ENCODE measurements at places on chromosomes 3 and 15.
A peak's percentile ranks its signal among the peaks of the same experiment; 100 is the strongest.

DNA sequence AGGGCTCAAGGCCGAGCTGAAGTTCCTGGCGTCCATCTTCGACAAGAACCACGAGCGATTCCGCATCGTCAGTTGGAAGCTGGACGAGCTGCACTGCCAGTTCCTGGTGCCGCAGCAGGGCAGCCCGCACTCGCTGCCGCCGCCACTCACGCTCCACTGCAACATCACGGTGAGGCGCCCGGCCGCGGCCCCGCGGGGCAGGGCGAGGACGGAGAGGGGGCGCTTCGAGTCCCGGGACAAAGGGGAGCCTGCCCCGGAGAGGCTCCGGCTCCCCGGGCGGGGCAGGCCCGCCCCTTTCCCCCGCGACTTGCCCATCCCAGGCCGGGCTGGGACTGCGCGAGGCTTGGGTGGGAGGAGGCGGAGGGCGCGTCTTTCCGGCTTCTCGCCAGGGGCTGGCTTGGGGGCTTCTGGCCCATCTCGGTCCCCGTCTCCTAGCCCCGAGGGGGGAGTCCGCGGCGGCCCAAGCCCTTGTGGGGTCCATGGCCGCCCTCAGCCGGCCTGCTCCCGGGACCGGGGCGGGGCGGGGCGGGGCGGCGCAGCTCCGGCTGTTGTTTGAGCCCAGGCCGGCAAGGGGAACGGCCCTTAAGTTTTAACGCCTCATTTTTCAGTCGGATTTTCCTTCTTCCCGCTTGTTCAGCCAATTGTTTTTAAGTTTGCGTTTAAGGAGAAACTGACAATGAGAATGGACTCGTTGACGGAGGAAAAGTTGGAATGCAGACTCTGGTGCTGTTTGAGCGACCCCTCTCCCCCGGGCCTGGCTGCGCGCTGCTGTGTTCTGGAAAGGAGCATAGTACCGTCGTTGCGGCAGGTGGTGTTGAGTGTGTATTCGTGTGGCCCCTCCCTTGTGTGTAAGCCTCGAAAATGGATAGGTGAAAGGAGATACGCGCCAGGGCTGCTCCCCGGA lies 683 bp downstream of the UBE2Q2 start:
- DNase-seq: peak; percentile 58

- no peak for DNase-seq
Observed at GRCh38 chr15:62075595-62076277, 9.0 kb downstream of the C2CD4A start.

DNA sequence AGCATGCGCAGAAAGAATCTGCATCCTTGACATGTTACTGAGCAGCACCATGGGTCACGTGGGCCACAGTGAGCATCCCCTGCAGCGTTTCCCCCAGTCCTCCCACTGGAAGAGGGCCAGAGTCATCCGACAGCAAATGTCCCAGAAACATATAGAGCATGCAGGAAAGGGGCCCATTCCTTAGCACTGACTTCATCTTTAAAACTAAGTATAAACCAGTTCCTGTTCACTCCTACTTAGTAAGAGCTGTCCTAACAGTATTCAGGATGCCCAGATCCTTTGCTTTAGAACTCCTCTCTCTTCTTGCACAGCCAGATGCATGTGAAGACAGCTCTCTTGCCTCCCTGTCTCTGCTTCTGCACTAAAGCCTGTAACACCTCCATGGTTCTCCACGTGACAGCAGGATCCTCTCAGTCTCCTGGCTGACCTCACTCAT lies 79.3 kb upstream of the OXTR start:
- DNase-seq: no peak

DNA sequence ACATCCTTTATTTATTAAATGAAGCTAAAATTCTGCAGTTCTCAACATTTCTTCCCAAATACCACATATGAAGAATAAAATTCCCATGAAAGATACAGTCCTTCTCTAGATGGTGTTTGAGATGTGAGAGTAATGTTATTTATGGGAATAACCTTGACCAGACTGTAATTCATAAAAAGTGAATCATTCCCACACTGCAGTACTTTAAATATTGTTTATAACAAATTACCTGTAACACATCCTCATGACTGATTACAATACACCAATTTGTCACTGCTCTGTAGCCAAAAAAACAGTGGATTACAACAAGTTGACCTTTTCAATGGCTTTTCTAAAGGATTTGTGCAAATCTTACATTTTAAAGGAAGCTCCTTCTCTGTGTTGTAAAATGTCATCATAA lies 651.3 kb downstream of the NSUN3 start:
- DNase-seq: no peak

DNA sequence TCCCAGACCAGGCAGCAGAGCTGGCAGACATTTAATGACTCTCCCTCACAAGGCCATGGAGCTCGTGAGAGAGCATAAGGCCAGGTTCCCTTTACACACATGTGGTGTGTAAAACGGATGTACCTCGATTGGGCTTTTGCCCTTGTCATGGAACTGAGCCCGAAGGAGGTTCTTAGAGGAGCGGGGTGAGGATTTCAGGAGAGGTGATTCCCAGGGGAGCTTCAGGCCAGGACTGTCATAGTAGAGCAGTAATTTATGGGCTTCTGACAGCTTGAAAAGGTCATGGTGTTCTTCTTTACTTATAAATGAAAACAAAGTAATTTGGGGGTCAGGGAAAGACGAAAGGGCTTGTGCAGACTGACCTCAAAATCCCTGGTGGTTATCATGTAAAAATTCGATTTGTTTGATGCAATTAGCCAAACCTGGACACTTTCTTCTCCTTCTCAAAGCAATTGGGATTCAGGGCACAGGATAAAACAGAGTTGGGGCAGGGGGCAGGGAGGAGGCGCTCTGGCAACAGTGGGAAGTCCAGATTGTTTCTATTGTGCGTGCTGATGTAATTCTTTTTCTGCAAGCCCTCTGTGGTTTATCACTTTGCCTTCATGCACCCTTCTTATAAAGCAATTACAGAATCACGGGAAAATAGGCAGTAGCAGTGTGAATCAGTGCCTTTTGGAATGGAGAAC lies 51.0 kb downstream of the CACNA1D start:
- no peak for DNase-seq

- no peak for DNase-seq
Observed at GRCh38 chr3:147925272-147925671, 516.1 kb downstream of the ZIC1 start.

DNA sequence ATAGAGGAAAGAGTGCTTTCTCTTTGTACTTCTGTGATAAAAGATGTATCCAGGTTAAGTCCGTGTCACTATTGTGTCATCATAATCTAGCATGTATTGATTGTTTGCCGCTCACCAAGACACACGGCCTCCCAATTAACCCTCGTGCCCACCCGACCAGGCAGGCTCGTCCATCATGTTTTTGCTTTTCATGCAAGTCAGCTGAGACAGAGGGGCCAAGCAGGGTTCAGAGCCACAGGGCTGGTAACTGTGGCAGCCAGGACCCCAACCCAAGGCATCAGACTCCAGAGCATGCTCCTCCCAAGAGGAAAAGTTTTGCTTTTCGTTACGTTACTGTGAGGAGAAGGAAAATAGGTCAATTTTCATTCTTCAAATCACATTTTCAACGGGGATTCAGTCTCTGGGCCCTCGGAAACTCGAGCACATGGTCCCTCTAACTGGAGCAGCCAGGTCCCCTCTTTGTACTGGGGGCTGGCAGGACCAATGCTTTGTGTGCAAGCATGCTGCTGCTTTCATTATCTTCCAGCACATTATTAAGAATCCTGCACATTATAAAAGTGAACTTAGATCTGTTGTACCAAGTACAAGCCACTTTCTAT lies 161.1 kb upstream of the TOPAZ1 start:
- DNase-seq: no peak

DNA sequence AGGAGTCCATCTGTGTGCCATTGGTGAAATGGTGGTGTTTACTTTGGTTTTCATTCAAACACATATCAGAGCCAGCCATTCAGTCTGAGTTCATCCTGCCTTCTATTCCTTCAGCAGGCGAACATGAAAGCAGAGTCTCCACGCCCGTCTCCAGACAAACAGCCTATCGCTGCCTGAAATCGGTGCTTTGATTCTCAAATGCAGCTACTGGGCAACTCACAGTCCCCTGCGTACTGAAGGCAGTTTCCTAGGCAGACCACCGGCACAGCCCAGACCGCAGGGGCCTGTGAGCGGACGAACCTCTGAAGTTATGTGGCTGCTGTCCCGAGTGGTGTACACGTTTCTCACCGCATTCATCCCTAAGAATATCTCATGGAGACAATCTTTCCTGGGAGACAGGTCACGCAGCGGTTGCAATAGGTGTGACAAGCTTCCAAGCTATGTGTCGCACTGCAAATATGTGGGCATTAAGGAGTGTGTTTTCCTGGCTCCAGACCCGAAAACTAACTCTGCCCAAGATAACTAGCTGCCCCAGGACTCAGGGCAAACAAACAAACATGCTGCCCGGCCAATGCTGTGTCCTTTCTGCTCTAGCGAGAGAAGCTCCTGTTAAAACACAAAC lies 16.9 kb upstream of the RYR3 start:
- no peak for DNase-seq

DNA sequence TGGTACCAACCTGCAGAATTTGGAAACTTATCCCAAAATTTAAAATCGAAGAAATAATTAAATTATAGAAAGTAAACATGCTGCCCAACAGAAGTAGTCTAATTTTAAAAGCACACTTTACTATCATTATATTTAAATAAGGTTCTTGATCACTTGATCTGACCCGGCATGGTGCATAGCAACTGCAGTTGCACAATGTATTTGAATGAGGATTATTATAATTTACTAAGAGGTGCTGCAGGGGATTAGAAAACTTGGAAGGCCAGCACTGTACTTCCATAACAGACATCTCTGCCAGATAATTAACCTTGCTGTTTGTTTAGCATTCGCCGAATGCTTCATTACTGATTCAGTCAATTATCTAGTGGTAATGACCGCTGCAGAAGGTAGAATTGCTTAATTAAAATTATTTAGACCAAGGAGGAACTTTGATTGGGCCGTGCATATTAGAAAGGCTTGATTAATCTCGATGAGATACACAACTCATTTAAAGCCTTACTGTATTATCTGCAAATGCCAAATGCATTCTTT lies 971.6 kb downstream of the ZPLD1 start:
- DNase-seq: no peak

DNA sequence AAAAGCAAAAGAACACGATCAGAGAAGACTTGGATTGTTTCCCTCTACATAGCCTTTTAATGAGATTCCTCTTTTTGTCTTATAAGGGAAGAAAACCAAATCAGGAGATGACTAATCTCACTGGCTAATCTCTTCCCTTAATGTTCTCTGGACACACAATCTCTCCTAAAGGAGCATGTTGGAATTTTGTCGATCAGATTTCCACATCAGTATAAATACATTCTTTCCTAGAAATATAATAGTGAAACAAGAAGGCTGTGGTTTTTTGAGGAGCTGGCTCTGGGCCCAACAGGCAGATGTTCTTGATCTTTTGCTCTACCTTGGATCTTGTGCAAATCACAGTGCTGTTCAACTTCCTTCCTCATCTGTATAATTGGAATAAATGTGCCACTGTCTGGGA lies 94.0 kb downstream of the GTPBP8 start:
- no peak for DNase-seq

DNA sequence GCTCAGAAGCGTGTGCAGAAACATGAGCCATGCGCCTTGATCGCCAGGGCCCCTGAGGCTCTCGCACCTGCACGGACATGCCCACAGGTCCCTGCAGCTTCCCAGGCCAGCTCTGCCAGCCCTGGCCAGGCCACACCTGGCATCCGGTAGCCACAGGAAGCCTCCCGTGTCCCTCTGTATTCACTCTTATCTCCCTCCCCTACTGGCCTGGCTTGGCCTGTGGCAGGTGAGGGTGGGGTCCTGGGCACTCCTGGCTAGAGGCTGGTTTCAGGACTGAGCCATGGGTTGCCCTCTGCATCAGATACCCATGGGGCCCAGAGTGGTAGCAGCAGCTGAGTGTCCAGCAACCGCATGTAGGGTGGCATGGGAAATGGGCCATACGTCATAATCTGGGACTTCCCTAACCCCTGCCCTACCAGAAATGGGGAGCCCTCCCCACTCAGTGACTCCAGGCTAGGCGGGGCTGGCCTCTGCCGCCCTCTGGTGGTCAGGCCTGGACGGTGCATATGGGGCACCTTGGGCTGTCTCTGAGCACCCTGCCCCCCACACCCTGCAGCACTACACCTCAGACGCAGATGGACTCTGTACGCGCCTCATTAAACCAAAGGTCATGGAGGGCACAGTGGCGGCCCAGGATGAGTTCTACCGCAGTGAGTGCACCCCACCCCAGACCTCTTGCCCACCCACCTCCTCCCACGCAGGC lies 12.6 kb upstream of the LMAN1L start:
- peak; percentile 87 for DNase-seq
